ENCODE measurements at places on chromosomes 3 and 15.

DNA sequence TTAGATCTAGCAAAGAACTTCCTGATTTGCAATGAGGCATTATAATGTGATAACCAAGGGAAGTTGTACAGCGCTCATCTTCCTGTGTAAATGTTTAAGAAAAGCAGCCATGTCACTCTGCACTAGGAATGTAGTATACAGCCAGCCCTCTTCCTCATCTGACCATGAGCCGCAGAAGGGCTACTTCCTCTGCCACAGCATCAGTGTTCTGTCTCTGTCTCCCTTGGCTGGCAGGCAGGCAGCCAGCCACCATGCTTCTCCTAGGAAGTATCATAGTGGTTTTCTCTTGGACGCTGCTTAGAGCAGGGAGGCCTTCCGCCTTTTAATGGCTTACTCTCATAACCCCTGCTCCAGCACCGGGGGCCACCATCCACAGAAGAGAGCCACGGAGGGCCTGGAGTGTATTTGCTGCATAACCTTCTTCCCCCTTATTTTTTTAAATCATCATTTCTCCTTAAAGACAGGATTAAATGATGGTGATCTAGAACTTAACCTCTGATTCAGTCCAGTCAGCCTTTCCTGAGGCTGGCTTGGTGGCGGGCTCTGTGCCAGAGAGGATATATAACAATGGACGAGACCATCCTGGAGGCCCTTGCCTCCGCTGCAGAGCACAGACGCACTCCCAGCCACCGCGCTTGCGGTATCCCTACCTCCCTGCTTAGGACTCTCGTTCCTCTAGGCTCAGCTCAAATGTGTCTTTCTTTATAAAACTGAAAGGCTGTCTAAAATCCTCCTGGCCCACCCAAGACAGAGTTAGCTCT is 57.3 kb upstream of the PLXNA1 start:
- DNase-seq = no peak

- peak; percentile 18 for DNase-seq
Measured at GRCh38 chr3:153624310-153625030, 462.4 kb downstream of the RAP2B start.

GRCh38 chr15:66883284-66883911 is 181.4 kb downstream of the SMAD6 start:
- no peak for DNase-seq

- DNase-seq = no peak
Measured at GRCh38 chr15:65110676-65111292, 4.2 kb downstream of the UBAP1L start.

- no peak for DNase-seq
Measured at GRCh38 chr3:177571271-177571943, 374.1 kb upstream of the TBL1XR1 start.

DNA sequence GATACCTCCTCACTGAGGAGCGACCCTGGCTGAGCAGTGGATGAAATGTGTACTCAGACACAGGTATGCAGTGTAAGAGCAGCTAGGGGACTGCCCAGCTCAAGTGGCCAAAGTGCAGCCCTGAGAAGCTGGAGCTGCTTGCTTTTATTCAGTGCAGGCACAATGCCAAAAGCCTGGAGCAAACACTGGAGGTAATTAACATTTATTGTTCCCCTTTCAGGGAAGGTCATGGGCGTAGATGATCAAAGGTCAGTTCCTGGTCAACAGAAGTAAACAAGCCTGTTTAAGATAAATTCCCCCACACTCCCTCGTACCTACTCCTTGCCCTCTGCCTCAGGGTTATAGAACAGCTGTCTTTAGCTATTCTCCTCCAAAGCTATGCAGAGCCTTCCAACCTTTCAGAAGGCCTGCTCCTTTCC is 17.5 kb downstream of the PLA2G4F start:
- DNase-seq = no peak

- peak; percentile 29 for DNase-seq
Measured at GRCh38 chr15:51731549-51732267, 5.7 kb downstream of the LYSMD2 start.

GRCh38 chr3:175792245-175792644 is 933.1 kb downstream of the NAALADL2 start:
- DNase-seq = no peak

DNA sequence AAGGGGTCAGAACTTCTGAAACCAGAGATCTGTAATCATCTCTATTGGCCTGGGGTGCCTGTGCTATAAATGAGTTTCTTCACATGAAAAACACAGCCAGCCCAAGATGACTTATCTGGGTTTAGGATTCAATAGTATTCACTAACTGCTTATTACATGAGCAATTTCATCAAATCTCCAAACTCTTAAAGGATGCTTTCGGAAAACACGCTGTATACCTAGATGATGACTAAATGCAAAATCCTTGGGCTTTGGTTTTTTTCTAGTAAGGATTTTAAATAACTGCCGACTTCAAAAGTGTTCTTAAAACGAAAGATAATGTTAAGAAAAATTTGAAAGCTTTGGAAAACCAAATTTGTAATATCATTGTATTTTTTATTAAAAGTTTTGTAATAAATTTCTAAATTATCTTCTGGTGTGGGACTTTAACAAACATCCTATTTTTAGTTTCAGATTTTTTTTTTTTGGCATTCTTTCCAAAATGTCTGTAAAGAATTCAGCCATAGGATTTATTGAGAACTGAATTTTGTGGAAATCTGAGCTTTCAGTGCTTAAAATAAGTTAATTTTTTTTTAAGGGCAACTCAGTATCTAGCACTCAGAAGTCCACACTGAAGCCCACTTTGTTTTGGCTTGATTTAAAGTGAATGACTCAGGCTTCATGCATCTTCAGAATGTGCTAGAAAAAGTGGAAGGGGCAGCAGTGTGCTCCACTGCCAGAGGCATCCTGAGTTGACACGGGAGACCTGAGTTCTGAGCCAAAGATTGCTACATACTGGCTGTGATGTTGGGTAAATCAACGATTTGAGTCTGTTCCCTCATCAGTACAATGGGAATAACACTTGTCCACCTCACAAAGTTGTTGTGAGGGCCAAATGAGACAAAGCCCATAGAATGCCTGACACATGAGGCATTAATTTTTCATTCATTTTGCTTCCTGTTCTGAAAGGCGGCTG is 18.7 kb downstream of the TMEM43 start:
- no peak for DNase-seq

DNA sequence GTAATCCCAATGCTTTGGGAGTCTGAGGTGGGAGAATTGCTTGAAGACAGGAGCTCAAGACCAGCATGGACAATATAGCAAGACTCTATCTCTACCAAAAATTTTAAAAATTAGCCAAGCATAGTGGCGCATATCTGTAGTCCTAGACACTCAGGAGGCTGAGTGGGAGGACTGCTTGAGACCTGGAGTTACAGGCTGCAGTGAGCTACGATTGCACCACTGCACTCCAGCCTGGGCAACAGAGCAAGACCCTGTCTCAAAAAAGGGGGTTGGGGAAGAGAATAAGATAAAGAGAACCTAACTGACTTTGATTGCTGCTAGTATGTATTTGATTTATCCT is 755 bp downstream of the CD200R1 start:
- no peak for DNase-seq

GRCh38 chr3:195196266-195196665 is 74.7 kb downstream of the XXYLT1 start:
- no peak for DNase-seq

DNA sequence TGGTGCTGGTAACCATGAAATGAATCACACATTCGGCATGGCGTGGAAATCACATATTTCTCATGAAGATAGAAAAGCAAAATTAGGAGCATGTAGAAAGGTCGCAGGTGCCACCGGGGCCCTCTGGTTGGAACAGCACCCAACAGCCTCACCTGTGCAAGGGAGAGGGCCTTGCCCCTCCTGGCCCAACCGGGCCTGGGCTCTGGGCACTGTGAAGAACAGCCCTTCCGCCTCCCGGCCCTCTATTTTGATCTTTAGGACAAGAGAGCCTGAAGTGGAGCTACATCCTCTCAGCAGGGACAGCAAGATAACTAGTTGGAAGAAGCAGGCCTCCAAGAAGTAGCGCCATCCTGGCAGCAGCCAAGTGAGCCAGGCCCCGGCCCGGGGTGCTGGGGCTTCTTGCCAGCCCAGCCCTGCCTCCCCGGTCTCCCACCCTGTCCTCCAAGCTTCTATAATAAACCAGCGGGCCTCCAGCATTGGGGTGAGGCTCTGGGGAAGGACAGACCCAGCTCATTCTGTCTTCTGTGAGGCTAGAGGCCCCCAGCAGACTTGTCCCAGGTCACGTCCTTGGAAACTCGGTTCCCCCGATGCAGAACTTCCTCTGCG is 46.1 kb upstream of the FGD5 start:
- no peak for DNase-seq

DNA sequence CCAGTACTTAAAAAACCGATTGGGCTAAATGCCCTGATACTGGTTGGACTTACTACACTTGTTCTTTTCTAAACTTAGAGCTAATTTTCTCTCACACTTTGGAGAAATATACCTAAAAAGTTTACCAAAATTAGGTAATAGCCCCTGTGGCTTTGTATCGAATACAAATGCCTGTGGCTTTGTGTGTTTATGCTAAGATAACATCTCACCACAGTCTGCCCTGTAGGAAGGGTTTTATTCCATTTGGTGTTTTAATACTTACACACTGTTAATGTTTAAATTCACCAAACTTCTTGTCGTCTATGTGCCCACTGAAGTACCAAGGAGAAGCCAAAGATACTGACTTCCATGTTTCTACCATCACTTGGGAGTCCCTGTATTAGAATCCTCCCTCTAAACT is 66.4 kb downstream of the BCHE start:
- DNase-seq = no peak

DNA sequence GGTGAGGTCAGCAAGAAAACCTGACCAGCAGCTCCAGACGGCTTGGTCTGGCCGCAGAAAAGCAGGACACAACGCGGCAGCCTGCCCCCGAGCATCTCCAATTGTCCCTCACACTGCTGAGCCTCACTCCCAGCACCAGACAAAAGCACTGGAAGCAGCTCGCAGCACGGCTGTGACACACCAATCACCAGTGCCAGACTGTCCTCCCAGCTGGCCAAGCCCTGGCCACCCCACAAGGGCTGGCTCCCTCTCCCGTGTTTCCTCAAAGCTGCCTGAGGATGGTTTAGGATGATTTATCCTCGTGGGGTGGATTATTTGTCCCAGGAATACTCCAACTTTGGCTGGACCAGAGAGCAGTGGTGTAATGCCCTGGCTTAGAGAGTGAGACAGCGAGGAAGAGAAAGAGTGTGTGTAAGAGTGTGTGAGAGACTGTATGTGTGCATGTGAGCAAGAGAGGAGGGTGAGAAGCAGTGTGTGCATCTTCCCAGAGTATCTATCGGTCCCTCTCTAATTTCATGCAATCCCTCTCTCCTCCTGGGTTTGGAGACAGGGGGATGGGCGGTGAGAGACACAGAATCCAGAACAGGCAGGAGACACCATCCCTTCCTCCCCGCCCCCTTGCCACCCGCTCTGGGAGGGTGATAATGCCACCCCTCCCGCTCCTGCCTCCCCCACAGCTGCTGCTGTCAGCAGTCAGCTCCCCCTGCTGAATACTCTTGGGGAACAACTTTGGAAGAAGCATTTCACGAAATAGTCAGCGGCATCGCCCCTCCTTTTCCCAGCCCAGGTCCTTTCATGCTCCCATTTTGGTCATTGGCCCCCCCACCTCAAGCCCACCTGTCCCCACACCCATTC is 34.2 kb downstream of the SEMA5B start:
- DNase-seq = no peak

- DNase-seq = no peak
Measured at GRCh38 chr3:119700269-119700919, 2.4 kb upstream of the CFAP91 start.

DNA sequence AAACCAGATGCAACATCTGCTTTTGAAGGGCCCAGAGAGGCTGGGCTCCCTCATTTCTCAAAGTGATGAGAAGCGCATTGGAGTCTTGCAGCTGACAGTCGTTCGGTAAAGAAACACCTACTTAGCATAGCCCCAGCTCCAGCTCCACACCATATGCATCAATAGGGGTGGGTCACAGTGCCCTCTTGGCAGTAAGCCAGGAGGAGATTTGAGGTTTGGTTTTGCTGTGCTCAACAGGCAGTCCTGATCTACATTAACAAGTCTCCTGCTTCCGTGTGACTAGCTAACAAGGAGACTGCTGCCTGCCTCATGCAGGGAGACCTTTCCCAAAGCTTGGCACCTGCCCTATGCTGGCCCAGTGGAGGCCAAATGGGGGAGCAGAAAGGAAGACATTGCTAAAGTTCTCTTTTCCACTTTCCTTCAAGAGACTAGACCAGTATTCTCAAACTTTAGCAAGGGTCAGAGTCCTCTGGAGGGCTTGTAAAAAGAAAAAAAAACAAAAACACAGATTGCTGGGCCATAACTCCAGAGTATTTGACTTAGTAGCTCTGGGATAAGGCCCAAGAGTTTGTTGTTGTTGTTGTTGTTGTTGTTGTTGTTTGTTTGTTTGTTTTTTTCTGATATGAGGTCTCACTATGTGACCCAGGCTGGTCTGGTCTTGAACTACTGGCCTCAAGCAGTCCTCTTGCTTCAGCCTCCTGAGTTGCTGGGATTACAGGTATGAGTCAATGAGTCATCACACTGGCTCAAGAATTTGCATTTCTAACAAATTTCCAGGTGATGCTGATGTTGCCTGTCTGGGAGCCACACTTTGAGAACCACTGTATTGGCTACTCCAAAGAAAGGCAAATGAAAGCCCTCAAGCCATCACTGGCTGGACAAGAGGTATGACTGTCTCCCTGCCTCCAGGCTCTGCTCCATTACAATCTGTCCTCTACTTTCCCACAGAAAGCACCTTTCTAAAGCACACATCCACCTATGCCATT is 294.9 kb downstream of the RORA start:
- no peak for DNase-seq

- DNase-seq = no peak
Measured at GRCh38 chr3:73561494-73561893, 63.2 kb downstream of the PDZRN3 start.

- DNase-seq = no peak
Measured at GRCh38 chr15:91627473-91628278, 225.8 kb upstream of the SLCO3A1 start.

GRCh38 chr3:52432225-52432624 is 12.7 kb downstream of the SEMA3G start:
- DNase-seq = no peak

GRCh38 chr3:133211449-133211848 is 173.3 kb downstream of the TMEM108 start:
- DNase-seq = no peak

GRCh38 chr3:187626581-187626980 is 43.6 kb downstream of the SST start:
- no peak for DNase-seq

GRCh38 chr3:81565041-81565440 is 196.4 kb downstream of the GBE1 start:
- no peak for DNase-seq

DNA sequence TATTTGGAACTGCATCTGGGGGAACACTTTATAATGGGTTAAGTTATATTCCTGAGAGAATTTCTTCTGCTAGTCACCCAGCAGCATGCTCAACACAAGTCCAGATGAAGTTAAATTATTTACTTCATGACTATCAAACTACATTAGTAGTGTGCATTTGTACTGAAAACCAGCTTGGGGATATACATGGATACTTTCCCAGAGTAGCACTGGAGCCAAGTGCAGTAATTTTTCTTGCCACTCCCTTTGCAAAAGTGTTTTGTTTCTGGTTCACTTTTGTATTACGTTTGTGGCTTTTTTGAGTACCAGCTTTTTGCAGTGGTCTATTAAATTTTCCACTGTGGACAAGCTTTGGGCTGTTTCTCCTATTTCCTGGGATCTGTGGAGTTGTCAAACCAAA is 243.0 kb downstream of the AGBL1 start:
- no peak for DNase-seq
